ENCODE measurements at places on chromosomes 2 and 18.

DNA sequence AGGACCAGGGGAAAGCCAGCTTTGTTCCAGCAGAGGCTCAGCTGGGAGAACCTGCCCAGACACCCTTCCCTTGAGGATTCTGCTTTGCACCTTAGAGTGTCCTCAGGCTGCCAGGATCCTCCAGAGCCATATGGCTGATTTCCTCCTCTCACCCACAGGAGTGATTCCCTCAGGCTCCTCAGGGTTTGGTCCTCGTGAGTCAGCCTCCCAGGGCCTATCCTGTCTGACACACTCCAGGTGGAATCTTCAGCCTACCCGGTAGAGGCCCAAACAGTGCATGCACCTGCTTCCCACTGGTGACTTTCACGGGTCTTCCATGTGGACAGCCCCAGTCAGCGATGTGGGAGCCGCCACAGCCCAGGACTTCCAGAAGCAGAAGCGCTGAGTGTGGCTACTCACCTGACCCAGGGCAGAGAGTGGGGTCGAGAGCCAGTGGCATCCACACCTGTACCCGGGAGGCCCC lies 73.3 kb downstream of the TFCP2L1 start:
- no peak for DNase-seq

DNA sequence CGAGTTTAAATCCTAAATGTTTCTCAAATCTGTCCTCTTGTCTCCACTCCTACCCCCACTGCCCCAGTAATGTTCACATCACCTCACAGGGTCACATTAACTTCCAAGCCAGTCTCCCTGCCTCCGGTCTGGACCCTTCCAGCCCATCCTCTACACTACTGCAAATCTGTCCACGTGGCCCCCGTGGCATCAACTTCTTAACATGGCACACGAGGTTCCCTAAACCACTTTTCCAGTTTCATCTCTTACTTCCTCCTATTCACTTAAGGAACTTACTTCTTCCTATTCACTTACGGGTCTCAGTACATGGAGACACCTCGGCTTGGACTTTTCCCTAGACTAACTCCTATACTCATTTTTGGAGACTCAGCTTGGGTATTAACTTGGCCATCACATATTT lies 27.0 kb downstream of the MRPL33 start:
- DNase-seq: no peak

GRCh38 chr18:48785736-48786454 lies 164.9 kb downstream of the SMAD7 start:
- no peak for DNase-seq

- DNase-seq: no peak
These were observed 356.2 kb upstream of the CHST9 start for GRCh38 chr18:27541293-27541692.

GRCh38 chr2:150610670-150611279 lies 123.3 kb upstream of the RND3 start:
- DNase-seq: peak; percentile 72

- peak; percentile 45 for DNase-seq
These were observed 19.0 kb downstream of the CRIM1 start for GRCh38 chr2:36374585-36374984.

- peak; percentile 26 for DNase-seq
These were observed 197.5 kb downstream of the PDE1A start for GRCh38 chr2:182229297-182229696.

DNA sequence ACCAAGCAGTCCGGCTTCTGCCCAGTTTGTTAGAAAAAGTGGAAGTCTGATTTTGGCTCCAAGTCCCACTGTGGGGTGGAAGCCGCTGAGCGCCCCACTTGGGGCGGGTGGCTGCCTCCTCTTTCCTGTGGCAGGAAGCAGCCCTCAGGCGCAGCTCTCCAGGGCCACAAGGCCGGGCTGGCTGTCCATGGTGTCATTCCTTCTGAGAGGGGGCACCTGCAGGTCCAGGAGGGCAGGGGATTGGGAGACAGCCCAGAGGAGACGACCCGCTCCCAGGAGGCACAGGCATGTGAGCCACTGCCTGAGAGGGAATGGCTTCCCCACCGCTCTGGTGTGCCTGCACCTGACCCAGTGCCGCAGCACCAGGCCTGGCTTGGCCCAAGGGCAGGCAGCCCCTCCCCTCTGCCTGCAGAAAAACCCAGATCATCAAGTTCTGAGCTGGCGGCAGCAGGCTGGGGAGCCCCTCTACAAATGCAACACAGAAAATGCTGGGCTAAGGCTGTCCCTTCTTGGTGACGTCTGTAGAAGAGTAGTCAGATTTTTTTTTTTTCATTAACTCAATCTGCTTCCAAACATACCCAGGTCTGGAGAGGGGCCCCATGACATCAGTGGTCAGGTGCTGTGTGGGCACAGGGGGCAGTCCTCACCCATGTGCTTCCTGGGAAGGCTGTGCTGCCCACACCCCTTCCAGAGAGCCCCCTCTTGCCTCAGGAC lies 38.4 kb downstream of the HS6ST1 start:
- no peak for DNase-seq

DNA sequence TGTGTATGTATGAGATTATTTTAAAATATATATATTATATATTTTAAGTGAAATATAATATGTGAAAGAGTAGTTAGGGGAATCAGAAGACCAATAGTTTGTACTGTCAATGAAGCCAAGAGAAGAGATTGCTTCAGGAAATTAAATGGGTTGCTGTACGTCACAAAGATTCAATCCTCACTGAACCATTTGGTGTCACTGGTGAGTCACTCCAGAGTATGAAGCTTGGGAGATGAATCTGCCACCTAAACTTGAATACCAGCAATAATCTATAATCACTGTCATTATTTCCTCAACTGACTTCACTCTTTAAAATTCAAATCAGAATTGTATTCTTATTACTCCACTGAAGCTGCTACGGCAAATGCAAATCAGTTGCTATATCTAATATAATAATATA lies 41.9 kb upstream of the SCN9A start:
- peak; percentile 54 for DNase-seq

GRCh38 chr18:34322365-34323289 lies 97.9 kb upstream of the NOL4 start:
- peak; percentile 48 for DNase-seq

DNA sequence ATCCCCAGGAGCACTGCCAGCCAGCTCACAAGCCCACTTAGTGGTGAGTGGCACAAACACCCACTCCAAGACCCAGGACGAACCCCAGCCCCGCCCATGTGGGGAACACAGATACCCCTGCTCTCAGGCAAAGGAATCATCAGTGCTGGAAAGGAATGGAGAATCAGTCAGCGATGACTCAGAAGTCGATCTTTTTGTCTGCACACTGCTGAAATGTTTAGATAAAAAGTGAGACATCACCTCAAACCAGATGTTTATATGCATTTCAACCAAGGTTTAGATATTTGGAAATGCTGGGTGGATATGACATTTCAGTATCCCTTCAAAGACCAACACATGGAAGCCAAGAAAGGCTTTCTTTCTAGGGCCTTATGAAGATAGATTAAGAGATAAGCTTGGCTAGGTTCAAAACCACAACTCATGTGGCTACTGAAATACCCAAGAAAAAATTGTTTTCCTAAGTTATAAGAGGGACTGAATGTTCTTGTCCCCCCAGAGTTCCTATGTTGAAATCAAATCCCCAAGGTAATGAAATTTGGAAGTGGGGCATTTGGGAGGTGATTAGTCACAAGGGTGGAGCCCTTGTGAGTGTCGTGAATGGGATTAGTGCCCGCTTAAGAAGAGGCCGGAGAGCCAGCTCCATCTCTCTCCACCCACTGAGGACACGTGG lies 43.7 kb downstream of the POU3F3 start:
- peak; percentile 63 for DNase-seq

DNA sequence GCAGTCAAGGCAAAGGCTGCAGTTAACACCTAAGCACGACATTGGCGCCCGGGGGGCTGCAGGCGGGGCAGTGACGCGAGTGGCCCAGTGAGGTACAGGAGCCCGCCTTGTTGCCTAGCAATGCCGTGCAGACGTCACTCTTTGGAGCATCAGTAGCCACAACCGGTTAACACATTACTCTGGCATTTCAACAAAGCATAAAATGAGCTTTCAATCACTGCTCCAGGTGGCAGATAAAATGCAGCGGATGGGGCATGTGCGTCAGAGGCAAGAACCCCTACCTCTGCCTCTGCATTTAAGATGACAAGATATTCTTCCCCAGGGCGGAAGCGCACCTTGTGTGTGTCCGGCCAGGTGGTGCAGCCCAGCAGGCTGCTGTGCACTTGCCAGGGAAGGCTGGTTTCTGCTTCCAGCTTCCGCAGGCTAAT lies 139.4 kb downstream of the MTCL1 start:
- peak; percentile 69 for DNase-seq

- DNase-seq: no peak
These were observed 248.4 kb downstream of the HDAC4 start for GRCh38 chr2:239152239-239152915.

DNA sequence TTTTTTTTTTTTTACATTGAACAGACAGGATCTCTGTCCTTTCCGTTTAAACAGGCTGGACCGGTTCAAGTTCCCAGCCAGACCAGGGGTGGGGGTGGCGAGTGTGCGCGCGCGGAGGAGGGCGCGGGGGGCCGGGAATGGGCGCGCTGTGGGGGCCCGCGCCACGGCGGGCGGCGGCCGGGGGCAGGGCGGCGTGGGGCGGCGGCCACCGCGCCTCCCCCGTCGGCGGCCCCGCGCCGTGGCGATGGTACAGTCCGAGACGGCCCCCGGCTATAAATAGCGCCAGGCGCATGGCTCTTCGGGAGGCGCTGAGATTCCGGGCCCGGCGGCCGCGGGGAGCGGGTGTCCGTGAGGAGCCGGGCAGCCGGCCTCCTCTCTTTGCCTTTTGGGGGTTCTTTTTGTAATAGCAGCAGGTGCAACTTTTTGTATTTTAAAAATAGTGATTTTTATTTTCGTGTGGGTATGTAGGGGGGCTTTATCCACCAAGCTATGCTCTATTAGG lies 430 bp upstream of the CELF4 start:
- DNase-seq: peak; percentile 41

DNA sequence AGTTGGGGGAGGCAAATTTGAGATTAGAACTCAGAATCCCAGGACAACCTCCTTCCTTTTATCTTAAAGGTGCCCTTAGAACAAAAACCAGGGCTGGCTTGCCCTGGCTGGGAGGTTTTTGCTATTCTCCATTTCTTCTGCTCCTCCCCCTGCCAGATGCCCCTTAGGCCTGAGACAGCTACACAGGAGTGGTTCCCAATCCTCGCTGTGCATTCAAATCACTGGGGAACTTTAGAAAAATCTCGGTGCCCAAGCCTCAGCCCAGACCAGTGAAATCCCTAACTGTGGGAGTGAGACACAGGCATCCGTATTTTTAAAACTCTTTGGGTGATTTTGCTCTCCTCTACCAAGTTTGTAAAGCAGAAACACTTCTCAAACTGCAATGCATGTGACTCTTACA lies 38.8 kb downstream of the LBH start:
- DNase-seq: no peak

DNA sequence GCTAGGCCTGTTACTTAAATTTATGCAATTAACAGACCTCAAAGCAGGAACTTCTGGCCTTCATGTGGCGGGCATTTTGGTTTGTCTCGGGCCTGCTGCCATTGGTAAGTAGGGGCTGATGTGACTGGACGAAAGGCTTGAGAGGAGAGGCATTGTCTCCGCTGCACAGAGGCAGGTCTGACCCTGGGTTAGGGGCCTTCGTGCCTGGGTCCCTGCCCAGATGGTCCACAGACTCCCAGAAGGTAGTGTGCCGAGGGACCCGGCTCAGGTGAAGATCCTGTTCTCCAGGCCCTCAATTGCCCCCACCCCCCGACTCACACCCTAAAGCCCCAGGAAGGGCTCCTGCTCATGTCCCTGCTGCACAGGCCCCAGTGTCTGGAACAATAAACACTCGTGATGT lies 764.9 kb downstream of the TMEM182 start:
- DNase-seq: no peak

DNA sequence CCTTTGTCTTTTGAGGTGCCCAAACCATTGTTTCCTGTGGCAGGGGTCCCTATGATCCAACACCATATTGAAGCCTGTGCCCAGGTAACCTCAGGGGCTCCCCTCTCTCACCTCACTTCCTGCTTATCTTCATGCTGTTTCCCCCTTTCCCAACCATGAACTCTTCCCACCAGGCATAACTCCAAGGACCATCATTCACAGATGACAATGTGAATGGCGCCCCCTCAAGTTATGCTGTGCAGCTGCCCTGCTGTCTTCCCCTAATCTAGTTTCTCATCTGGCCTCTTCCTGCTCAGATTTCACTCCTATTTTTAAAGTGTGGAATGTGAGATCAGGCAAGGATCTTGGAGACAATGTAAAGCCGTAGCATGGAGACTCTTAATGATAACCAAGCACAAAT lies 1.4 kb downstream of the GMPPA start:
- DNase-seq: peak; percentile 64

GRCh38 chr2:180360283-180360618 lies 353.2 kb upstream of the CWC22 start:
- no peak for DNase-seq

DNA sequence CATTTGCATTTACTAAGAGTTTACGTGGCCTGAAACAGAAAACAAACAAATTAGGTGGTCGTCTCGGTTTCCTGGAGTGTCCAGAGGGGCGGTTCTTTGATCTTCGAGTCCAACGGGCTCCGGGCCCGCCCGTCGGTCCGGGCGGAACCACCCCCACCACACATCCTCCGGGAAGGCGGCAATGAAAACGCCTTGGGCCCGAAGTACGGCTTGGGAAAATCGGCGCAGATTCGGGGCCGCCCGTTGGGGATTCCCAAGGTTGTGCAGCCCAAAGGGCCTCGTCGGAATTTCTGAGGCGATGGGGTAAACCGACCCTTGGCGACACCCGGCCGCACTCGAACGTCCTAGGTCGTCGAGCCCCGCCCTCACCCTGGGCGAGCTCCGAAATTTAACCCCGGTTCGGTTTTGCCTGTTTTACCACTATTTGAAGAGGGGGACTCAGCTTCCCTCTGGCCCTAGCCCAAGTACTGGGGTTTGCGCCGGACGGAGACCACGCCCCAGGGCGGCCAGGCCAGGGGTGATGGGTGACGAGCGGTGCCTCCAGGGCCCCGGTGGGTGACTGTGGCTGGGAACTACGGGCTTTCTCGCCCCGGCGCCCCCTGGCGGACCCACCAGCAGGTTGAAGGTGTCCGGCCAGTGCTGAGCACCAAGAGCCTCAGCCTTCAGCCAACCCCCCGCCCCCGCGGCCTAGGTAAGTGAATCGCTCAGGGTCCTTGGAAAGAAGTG lies 1.9 kb upstream of the CFAP53 start:
- peak; percentile 42 for DNase-seq

- no peak for DNase-seq
These were observed 43.0 kb downstream of the BIN1 start for GRCh38 chr2:127063701-127064590.

GRCh38 chr2:141508086-141508752 lies 622.6 kb downstream of the LRP1B start:
- DNase-seq: peak; percentile 19

DNA sequence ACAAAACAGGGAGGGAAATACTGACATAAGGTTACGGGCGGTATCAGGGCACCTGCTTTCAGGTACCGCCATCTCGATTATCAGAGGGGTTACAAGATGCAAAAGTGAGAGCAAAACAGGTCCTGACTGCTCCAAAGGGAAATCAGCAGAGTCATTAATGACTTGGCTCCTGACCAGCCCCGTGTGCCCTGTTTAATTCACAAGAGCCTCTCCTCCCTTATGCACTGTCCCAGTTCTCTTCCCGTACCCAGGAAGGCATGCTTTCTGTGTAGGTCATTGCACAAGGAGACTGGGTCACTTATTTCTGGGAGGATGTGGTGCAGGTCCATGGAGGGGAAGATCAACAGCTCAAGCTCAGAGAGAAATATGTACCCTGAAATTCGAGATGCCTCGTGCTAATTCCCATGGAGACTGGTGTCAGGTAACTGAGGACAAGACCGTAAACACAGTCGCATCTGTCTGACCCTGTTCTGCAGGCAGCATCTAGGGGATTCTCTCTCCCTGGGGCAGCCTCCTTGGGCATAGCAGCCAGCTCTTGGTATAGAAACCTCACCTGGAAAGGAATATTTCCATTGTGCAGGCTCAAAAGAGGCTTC lies 79.9 kb downstream of the HNRNPLL start:
- no peak for DNase-seq

GRCh38 chr2:111118981-111119821 lies 1.5 kb upstream of the BCL2L11 start:
- no peak for DNase-seq
